Activated CD4-positive, alpha-beta T cell treated with anti-CD3 and anti-CD28 coated beads for 36 hours (primary cell): ENCODE measurements at places on chromosomes 7 and 10.

GRCh38 chr7:69365651-69366192, 232.6 kb upstream of the AUTS2 start:
- DNase-seq, result no peak

GRCh38 chr7:19900118-19900517, 126.7 kb upstream of the TMEM196 start:
- DNase-seq, result no peak

- DNase-seq, result no peak
Observed at GRCh38 chr7:108291791-108292440, 161.8 kb upstream of the LAMB4 start.

GRCh38 chr10:24731942-24732341, 8.3 kb upstream of the ARHGAP21 start:
- no peak for DNase-seq

GRCh38 chr10:68301790-68302502, 29.9 kb upstream of the HNRNPH3 start:
- DNase-seq, result no peak
